ENCODE measurements at places on chromosomes 3 and 15.

DNA sequence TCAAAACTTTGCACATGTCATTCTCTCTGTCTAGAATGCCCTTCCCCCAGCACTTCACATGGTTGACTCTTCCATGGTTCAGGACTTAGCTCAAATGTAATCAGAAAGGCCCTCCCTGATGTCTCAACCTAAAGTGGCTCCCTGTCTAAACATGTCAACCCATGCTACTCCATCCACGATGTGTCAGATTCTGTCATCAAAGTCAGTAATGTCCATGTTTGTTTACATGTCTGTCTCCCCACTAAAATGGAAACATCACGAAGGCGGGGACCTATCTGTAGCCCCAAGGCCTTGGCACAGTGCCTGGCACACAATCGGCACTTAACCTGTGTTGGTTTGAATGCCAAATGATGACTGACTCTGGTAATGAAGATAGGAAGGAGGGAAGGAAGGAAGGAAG lies 20.8 kb upstream of the SNTN start:
- DNase-seq, result no peak

GRCh38 chr3:181940703-181941102 lies 229.0 kb downstream of the SOX2 start:
- no peak for DNase-seq

- DNase-seq, result no peak
Observed at GRCh38 chr3:124250053-124250452, 258.1 kb upstream of the ROPN1 start.

DNA sequence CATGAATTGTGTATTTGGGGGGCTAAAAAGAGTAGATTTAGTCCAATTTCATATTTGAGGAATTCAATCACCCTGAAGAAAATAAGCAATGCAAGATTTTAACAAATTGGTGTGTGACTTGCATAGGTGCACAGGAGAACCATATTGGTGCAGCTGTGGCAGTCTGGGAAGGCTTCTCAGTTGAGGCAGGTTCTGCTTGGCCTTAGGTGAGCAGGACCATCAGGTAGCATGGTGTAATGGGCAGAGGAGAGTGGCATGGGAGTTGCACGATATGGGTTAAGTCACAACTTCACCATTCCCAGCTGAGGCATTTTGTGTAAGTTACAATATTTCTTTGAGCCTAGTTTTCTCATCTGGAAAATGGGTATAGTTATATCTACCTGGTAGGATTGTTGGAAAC lies 10.5 kb downstream of the EBLN2 start:
- no peak for DNase-seq

- DNase-seq, result no peak
Observed at GRCh38 chr3:128408693-128409623, 57.7 kb downstream of the DNAJB8 start.

DNA sequence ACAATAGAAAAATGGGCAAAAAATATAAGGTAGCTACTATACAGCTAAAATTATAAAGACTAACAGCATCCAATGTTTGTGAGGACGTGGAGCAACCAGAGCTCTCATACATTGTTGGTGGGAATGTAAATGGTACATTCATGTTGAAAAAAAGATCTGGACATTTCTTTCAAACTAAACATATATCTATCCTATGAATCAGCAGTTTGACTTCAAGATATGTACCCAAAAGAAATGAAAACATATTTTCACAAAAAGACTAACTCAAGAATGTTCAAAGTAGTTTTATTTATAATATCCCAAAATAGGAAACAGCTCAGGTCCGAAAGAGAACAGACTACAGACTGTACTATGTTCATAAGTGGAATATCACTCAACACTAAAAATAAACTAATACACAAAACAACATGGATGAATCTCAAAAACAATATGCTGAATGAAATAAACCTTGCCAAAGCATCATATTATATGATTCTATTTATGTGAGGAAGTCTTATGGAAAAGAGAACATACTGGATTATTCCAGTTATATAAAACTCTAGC lies 8.8 kb upstream of the TTBK2 start:
- DNase-seq, result no peak

DNA sequence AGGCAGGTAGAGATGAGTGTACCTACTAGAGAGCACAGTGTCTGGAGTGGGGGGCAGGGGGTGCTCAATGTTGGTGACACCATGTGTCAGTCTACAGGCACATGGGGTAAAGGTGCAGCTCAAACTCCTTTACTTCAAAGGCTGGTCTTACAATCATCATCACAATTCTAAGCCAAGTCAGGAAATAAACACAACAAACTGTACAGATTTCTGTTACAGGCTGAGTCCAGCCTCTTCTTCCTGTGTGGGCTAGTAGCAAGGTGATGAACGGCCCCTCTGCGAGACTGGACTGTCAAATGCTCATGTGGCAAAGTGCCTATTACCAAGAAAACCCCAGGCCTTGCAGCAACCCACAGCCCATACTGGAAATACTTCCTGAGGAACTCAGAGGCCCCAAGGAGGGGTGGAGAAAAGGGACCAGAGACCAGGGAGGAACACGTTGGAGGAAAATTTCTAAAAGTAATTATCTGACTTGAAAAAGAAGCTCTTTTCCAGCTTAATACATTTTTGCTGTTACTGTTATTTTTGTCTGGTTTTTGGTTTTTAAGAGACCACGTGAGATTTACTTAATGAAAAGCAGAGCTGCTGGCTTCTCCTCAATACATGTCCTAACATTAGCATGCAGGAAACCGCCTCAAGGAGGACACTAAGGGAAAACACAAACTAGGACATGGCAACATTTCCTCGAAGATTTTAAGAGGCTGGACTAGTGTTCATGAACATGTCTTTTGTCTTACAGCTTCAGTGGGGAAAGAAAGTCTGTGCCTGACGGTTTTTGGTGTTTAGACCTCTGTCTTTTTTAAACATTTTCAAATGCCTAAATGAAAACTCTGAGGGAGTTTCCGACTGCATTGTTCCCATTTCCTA lies 29.5 kb downstream of the TBC1D2B start:
- DNase-seq, result no peak

DNA sequence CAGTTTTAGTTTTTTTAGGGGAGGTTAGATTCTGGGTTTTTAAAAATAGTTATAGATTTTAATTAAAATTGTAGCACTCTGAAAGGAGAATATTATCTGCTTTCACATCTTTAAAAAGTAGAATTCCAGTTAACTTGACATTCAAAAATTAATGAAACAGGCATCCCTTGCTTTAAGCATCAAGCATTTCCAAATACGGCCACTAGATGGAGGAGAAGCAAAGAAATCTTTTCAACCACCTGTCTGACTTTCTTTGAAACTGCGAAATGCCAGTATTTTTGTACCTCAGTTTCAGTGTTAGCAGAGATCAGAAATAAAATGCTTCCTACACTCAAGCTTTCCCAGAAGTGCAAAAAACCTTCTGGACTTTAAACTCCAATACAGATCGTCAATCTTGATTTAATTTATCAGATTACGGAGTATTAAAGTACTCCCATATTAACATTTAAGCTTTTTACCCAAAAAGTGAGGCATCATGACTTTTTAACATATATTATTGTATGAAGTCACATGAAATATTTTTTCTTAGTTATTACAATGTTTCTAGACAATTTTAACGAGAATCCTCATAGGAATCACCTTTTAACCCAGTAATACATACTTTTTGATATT lies 153.3 kb downstream of the P3H2 start:
- peak; percentile 83 for DNase-seq

DNA sequence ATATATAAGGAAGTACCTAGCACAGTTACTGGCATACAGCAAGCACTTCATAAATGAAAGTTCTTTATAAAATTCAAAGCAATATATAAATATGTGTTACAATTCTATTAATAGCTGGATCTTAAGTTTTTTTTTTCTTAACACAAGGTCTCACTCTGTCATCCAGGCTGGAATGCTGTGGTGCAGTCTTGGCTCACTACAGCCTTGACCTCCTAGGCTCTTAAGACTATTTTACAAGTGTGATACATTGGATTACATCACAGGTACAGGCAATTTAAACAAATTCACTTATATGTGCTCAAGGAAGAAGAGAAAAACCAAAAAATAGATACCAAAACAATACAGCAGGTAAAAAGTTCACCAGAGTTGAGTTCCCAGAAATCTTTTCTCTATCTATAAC lies 60.6 kb downstream of the ZNF280D start:
- DNase-seq, result no peak

DNA sequence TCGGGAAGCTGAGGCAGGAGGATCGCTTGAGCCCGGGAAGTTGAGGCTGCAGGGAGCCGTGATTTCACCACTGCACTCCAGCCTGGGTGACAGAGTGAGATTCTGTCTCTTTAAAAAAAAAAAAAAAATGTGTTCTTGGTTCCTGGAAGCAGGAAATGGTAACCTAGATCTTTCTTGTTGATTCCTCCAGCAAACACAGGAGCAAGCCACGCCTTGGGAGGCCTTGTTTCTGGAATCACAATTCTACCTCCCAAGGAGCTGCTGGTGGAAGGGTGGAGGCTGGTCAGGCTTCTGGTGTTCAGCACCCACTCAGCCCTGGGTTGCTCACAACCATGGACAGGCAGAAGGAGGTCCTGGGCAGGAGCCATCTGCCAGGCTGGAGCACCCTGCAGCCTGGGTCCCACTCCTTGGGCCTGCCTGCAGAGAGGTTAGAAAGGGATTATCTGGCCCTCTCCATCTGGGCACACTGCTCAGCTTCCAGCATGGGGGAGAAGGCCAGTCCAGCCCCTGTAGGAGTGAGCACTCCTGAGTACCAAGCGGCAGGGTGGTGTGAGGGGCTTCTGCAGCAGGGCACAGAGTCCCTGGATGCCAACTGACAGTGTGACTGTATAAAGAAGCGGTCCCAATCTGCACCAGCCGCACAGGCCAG lies 65.6 kb downstream of the ABTB1 start:
- DNase-seq, result no peak

Data from tibial nerve (tissue), 4 donors.